ENCODE measurements at places on chromosomes 2 and 18. TPM values are rescaled to one million over a fixed set of nuclear protein-coding genes. Genes with fewer than 3 reads are reported as not detected.

The ZNF236 gene
- 14.5 TPM for total RNA-seq

The RAPGEF4 gene
- 10.4 TPM for total RNA-seq

The COLEC12 gene
- total RNA-seq = 36.7 TPM

The MC2R gene
- not detected for total RNA-seq

The DYSF gene
- total RNA-seq = 54.1 TPM

The ELOA2 gene
- total RNA-seq = not detected

The PLA2R1 gene
- total RNA-seq = 8.3 TPM

The THADA gene
- total RNA-seq = 38.0 TPM

The CKAP2L gene
- total RNA-seq = not detected

The IL1RL2 gene
- 0.93 TPM for total RNA-seq

The MYO3B gene
- total RNA-seq = not detected

The POTEJ gene
- not detected for total RNA-seq

The CUL3 gene
- 77.1 TPM for total RNA-seq

The ARHGAP25 gene
- total RNA-seq = 15.6 TPM

The TDRD15 gene
- total RNA-seq = 0.06 TPM

The OTOS gene
- total RNA-seq = not detected

The ZEB2 gene
- total RNA-seq = 329 TPM

The SERPINB2 gene
- total RNA-seq = 6.6 TPM

The MDH1B gene
- 0.19 TPM for total RNA-seq

The GNAL gene
- 7.4 TPM for total RNA-seq

The TTC39C gene
- 46.7 TPM for total RNA-seq

The ASXL3 gene
- 1.5 TPM for total RNA-seq

The ARHGEF4 gene
- 9.4 TPM for total RNA-seq
